NCI-H1092 treated with DMSO at 0.1 percent for 48 hours (cell line): ENCODE measurements at places on chromosomes 2 and 18.

DNA sequence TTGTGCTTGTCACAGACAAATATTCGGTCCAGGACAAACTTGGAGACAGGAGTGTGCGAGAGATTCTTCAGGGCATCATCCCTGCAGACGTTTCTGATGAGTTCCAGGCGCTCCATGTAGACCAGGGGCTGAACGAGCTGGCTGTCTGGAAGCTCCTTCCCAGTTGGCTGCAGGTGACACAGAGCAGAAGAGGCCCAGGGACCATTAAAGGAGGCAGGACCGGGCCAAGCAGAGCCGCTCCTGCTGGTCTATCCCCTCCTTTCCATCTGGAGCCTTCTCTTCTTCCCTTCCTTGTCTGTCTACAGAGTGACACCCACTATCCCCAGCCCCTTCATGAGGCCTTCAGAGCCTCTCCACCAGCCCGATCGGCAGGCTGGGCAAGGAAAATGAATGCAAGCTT, 19.5 kb downstream of the CHST10 start:
- DNase-seq: no peak

GRCh38 chr2:3642521-3643215, 15.3 kb upstream of the ALLC start:
- DNase-seq: no peak

DNA sequence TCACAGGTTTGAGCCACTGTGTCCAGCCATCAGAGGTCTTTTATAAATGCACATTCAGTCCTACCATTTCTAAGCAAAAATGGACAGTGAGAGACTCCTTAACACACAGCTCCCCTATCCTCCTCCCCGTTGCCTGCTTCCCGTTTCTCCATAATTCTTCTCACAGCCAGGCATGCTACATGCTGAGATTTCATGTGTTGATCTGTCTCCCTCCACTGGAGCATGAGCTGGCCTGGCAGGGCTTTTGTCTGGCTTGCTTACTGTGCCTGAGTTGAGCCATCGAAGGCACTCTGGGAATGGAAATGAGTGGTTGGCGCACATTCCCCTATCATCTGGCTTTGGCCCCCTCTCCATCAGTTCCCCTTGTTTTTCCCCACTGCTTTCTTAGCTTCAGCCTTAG, 413.5 kb downstream of the PTPRM start:
- DNase-seq: no peak

DNA sequence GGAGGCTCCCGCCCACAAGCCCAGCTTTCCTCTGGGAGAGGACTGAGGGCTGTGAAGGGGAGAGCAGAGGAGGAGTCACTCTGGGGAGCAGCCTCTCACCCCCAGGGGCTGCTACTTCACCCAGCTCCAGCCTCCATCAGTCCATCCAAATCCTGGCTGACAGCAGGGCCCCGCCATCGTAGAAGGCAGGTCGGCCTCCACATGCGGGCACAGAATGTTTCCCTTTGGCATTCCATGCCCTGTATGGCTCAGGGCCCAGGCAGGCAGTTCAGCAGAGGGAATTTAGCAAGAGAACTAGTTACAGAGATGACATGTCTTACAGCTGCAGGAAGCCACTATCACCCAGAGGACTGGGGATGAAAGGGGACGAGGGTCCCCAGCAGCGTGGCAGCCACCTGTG, 6.4 kb upstream of the ODC1 start:
- DNase-seq: no peak

GRCh38 chr2:141362311-141362710, 768.5 kb downstream of the LRP1B start:
- DNase-seq: no peak

DNA sequence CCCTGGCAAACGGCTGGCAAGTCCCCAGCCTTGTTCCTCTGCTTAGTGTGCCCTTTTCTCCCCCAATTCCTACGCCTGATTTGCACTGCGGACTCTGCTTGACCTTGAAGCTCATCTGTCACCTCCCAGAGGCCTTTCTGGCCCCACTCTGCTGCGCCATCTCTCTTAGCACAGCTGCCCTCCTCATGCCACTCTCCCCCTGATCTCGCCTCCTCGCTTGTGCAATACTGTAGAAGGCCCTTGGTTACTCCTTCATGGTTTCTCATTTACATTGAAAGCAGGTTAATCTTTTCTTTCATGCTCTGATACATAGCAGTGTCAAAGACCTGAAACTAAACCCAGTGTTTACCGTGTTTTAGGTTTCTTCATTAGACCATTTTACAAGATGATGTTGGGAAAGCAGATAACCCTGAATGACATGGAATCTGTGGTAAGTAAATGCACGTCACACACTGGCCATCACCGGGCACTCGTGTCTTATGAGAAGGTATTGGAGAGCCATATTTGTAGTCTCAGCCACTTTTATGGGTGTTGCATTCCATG, 258.8 kb downstream of the ALPK2 start:
- DNase-seq: no peak

- DNase-seq: no peak
Observed at GRCh38 chr2:139218181-139218580, 438.0 kb upstream of the NXPH2 start.

DNA sequence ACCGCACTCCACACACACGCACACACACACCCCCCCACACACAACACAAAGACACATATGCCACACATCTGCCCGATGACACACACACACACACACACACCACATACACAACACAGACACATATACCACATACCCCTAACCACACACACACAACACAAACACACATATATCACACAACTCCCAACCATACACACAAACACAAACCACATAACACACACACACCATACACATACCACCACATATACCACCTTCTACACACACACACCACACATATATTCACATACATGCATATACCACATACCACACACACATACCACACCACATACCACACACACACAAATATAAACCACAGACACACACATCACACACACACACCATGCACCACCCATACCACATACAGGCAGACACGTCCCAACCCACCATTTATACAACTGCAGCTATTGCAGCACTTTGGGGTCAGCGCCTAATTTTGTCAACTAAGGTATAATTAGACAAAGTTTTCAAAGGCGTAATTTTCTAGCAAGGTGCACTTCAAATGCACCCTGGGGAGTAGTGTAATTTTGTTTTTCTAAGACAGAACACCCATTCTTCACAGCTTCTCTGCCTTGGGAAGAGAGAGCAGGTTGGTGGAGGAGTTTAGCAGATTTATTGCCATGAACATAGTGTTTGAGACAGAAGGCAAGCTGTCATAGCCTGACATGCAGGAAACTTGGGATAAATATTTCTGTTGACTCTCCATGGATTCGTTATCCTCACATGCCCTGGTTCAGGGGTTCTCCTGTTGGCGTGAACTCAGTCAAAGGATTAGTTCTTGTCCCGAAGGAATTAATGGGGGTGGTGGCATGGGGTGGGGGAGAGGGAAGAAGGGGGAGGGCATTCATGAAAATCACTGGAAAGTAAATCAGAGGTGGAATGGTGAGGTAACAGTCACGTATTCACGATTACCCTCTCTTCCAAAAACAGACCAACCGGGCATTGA, 416.1 kb downstream of the LPIN1 start:
- DNase-seq: no peak

- DNase-seq: no peak
Observed at GRCh38 chr2:220241423-220241822, 614.0 kb downstream of the SLC4A3 start.

GRCh38 chr2:232543928-232544631, 4.6 kb downstream of the CHRNG start:
- no peak for DNase-seq

DNA sequence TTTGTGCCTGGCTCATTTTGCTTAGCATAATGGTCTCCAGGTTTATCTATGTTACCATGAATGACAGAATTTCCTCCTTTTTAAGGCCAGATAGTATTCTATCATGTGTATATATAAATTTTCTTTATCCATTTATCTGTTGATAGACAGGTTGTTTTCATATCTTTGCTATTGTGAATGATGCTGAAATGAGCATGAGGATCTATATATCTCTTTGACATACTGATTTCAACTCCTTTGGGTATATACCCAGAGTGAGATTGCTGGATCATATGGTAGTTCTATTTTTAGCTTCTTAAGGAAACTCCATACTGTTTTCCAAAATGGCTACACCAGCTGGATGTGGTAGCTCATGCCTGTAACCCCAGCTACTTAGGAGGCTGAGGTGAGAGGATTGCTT, 86.4 kb upstream of the LTBP1 start:
- no peak for DNase-seq

- DNase-seq: no peak
Observed at GRCh38 chr2:212968284-212969081, 182.9 kb downstream of the IKZF2 start.

DNA sequence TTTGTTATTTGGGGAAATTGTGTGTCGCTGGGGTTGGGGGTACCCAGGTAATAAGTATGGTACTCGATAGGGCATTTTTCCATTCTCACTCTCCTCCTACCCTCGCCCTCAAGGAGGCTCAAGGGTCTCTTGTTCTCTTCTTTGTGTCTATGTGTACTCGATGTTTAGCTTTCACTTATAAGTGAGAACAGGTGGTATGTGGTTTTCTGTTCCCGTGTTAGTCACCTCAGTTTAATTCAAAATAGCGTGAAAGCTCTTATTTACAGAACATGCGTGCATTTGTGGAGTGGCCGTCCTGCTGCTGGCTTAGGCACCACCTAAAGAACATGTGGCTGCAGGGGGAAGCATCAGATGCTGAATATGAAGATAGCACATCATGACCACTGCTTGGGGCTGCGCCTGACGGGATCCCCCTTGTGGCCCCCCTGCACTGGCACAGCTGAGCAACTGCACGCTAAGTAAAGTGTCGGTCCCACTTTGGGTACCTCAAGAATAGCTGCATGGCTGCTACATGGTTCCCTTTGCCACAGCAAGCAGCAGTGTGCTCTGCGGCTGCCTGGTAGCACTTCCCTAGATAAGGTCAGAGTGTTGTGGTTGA, 569.0 kb downstream of the DCDC2C start:
- peak; percentile 56 for DNase-seq

- DNase-seq: no peak
Observed at GRCh38 chr2:207128867-207129266, 36.9 kb downstream of the KLF7 start.

GRCh38 chr2:7405861-7406715, 488.9 kb downstream of the RNF144A start:
- no peak for DNase-seq

GRCh38 chr2:72007402-72007801, 140.3 kb downstream of the CYP26B1 start:
- DNase-seq: no peak
